ENCODE measurements at places on chromosomes 1 and 21.
A peak's percentile ranks its signal among the peaks of the same experiment; 100 is the strongest.

DNA sequence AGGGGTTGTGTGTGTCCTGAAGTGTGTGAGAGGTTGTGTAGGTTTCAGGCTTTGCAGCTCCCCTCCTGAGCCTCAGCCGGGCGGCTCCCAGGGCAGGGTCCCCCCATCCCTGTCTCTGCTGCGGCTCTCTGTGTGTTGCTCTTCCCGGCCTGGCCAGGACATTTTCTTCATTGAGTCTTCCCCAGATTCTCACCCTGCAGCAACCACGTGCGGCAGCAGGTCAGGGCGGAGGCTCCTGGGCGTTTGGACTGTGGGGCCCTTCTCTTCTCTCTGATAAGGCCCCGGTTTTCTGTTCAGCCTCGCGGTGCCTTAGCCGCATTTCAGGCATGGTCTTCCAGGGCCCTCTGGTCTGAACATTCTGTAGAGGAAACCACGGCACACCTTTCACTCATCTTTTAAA is 1.8 kb upstream of the TCP10L start:
- DNase-seq: no peak

GRCh38 chr1:187092104-187092503 is 263.4 kb downstream of the PLA2G4A start:
- no peak for DNase-seq

DNA sequence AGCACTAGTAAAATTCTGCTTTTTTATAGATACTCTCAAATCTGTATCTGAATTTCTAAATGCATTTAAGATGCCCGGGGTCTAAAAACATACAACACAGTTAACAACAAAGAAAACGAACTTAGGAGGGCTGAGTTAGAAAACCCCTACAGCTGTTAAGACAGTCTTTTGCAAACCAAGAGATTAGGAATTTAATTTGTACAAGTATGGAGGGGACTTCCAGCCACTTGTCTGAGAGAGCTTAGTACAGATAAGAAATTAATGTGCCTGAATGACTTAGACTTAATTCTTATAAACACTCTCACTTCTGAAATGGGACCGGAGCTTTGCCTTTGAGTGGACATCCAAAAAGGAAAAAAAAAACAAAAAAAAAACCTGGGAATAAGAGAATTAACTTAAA is 61.6 kb downstream of the SMYD3 start:
- no peak for DNase-seq

GRCh38 chr1:183234660-183235476 is 48.8 kb downstream of the LAMC2 start:
- DNase-seq: no peak

- no peak for DNase-seq
These were observed 122.8 kb downstream of the NOS1AP start for GRCh38 chr1:162192306-162192678.

DNA sequence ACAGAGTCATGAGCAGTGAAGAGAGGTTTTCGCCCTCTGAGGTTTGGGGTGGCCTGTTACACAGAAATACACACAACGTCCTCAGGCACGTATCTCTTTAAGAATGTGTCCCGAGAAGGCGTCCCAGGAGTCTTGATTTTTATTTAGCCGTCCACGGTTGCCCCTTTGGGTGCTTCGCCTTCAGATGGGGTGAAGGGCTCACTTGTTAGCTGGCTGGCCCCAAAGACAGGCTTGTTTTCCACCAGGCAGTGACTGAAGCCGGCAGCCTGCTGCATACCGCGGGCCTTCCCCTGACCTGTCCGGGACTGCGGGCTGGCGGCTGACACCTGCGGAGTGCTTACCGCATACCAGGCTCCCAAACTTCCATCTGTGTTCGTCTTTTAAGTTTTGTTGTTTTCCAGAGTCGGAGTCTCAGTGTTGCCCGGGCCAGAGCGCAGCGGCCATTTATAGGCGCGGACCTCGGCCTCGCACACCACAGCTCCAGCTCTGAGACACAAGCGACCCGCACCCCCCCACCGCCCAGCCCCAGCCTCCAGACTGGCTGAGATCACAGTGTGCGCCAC is 1.6 kb upstream of the ADARB1 start:
- DNase-seq: no peak

DNA sequence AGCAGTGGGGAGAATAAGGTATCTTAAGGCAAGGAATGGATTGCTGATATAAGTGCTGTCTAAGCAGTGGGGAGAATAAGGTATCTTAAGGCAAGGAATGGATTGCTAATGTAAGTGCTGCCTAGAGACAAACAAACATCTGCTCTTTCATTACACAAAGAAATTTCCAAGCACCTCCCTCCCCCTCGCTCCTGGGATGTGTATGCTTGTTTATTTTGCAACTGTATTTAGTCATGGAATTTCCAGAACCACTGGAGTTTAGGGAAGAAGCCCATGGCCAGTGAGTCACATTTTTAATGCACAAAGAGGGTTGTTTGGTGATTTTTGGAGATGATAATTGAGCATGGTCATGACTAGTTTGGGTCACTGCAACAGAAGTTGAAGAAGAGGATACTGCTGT is 21.5 kb downstream of the PDPN start:
- no peak for DNase-seq

DNA sequence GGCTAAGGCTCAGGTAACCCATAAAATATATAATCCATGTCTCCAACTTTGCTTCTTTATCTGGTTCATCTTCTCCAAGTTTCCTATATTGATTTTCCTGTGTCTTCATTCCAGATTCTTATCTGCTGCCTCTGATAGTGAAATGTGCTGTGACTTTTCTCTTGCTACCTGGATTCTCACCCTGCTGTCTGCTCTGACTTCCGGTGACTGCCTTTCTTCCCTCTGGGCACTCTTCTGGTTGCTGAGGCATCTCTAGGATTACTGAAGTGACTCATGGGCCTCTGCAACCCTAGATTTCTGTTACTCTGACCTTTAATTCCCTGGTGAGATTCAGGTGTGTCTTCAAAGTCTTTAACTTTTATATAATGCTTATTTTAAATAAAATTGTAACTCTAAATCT is 46.9 kb downstream of the GIPC2 start:
- no peak for DNase-seq

DNA sequence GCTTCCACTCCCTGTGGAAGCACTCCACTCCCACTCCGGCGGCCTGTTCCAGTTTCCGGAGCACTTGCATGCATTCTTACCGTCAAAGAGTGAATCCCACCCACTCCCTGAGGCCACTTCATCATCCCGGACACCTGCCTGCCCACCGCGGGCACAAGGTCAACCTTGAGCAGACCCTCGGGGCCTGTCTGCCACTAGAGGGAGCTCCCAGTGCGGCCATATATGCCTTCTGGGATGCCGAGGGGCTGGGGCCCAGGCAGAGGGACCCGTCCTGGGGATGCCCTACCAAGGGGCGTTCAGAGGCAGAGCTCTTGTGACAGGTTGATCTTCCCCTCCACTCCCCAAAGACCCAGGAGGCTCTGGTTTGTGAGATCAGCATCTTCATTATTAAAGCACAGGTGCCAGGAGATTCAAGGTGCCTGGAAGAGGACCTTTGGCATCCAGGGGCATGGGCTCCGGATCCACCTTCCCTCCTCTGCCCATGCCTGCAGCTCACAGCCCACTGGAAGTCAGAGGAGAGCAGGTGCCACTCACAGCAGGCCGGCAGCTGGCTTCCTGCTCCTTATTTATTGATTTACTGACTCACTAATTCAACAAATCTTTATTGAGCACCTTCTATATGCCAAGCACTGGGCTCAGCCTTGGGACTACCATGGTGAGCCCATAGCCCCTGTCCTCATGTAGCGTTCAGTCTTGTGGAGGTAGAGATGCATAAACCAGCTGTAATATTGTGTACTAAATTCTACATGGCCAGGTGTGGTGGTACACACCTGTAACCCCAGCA is 47.3 kb downstream of the UBIAD1 start:
- DNase-seq: peak; percentile 2

GRCh38 chr1:15246960-15247614 is at the start of gene FHAD1:
FHAD1 (plus strand) TSS chr1:15247223; CDS start chr1:15251785, 4,562 bp downstream.
- DNase-seq: peak; percentile 48

Data from effector memory CD4-positive, alpha-beta T cell (primary cell).